ENCODE measurements at places on chromosomes 12 and 14.

DNA sequence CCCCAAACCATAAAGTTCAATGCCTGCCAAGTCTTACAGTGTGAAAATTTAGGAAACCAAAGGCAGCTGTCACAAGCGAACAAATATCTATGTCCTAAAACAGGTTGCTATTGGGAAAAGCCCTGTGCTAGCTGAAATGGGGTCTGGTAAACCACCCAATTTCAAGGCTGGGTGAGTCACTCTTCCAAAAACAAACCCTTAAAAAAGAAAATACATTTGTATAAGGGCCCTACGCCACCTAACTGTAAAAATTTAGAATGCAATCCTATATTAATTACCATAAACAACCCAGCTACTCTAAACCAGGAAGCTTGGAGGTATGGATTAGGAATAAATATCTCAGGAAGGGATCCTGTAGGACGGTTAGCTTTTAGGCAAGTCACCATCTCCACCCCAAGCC, 32.1 kb downstream of the PRMT8 start:
- DNase-seq: no peak

GRCh38 chr14:75842551-75842950, 139.2 kb downstream of the TGFB3 start:
- DNase-seq: no peak

GRCh38 chr12:102769323-102769916, 147.6 kb downstream of the PAH start:
- peak; percentile 55 for DNase-seq

DNA sequence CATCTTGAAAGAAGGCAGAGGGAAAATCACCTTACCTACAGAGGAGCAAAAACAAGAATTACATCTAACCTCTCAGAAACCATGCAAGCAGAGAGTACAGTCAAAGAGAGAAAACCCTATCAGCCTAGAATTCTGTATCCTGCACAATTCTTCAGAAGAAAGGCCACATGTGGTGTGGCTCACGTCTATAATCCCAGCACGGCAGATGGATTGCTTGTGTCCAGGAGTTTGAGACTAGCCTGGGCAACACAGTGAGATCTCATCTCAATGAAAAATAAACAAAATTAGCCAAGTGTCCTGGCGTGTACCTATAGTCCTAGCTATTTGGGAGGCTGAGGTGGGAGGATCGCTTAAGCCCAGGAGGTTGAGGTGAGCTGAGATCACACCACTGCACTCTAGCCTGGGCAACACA, 48.2 kb downstream of the ATF7 start:
- peak; percentile 55 for DNase-seq
